ENCODE measurements at places on chromosomes 16 and 17.
A peak's percentile ranks its signal among the peaks of the same experiment; 100 is the strongest.

DNA sequence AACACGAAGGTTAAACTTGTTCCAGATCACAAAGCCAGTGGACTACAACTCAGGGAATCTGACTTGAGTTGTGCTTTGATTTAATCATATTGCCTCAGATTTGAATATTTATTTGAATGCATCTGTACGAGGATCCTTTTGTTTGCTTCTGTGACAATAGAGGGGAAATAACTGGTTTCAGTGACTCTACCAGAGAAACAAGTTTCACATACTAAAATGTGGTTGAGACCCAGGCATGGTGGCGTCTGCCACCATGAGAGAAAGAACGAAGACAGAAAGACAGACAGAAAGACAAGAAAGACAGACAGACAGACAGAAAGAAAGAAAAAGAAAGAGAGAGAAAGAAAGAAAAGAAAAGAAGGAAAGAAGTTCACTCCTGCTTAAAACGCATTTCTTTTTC lies 24.0 kb downstream of the YWHAE start:
- DNase-seq: no peak

DNA sequence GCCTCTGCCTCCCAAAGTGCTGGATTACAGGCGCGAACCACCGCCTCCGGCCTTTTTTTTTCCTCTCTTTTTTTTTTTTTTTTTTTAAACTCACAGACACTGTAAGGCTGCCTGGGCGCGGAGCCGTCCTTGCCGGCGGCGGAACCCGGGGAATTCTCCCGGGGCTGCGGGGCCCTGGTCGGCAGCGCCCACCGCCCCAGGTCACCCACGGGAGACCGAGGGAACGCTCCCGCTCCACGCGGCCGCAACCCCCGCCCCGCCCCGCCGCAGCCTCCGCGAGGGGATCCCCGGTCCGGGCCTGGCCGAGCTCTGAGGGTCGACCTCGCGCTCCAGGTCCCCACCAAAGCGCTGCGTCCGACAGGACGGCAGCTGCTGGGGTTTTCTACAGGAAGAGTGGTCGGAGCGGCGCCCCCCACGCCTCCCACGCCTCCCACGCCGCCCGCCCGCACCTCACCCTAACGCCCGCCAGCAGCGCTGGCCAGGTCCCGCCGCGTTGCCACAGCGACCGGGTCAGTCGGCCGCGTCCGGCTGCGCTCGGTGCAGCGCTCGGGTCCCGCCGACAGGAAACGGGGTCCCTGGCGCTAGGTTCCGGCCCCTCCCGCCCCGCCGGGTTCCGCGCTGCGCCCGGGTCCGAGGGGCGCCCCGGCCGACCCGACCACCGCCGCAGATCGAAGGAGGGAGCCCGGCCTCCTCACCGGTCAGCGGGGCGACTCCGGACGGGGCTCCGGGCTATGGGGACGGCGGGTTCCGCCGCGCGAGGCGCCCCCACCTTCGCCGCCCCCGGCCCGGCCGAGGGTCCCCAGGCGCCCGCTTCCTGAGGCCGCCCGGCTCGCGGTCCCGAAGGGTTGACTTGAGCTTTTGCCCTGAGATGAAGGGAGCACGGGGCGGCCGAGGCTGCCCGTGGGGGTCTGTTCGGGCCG lies at the start of gene CCDC57:
TSS of gene CCDC57 (minus strand) at position 512 of the 920 bp plus-strand sequence. CDS start 10,898 bp downstream, outside the sequence.
- peak; percentile 27 for DNase-seq

DNA sequence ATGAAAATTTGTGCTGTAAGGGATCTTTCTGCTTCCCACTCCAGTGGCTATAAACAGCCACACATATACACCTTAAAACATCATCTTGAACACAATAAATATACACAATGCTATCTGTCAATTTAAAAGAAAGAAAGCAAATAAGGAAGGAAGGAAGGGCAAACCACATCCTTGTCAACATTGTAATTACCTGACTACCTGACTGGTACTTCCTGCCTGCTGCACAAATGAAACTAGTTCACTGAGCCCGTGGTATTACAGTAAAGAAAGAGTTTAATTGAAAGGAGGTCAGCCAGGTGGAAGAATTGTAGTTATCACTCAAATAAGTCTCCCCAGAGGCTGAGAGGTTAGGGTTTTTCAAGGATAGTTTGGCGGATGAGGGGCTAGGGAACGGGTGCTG lies 344.4 kb upstream of the ASIC2 start:
- no peak for DNase-seq

GRCh38 chr16:80752541-80752940 lies 51.9 kb downstream of the CDYL2 start:
- DNase-seq: no peak

DNA sequence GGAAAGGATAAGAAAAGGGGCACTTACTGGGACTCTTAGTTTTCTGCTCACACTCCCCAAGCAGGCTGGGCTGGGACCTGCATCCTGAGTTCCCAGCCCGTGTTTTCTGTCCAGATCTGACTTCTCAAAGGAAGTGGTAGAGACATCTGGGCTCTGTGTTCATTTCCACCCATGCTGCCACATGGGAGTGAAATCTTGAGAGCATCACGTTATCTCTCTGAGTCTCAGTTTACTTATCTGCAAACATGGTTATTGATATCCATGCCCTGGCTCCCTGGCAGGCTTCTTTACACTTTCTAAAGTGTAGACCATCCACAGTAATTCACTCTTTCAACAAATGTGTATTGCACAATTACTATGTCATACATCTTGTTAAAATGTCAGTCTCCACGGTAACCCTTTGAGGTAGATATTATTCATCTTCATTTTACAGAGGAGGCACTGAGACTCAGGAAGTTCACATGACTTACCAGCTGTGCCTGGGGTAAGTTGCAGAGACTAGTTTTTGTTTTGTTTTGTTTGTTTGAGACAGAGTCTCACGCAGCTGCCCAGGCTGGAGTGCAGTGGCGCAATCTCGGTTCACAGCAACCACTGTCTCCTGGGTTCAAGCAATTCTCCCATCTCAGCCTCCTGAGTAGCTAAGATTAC lies 3.4 kb downstream of the ZNF688 start:
- no peak for DNase-seq

GRCh38 chr17:50051082-50051576 lies 4.8 kb upstream of the ITGA3 start:
- DNase-seq: no peak

- DNase-seq: no peak
These were observed 21.9 kb upstream of the CAPN15 start for GRCh38 chr16:505479-506245.

DNA sequence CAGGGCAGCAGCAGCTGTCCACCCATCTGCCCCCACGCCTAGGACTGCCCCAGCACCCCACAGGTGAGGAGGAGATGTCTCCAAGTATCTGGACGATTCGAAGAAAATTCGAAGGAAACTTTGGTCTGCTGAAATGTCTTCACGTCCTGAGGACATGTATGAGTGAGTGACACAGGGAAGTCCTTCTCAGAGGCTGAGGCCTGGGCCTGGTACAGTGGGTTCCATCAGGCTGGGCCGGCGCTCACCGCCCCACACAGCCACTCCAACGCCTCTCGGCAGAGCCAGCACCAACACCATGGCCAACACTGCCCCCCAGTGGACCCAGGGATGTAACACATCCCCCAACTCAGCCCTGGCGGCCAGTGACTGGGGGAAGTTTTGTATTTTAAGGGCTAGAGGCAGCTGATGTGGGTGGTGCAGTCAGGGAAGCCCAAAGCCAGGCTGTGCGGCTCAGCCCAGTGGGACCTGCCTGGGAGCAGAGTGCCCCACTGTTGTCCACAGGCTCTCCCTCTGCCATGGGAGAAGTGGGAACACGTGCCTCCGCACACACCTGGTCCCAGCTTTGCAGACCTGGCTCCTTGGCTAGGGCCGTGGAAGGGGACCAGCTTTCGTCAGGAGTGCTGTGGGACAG lies 55.8 kb upstream of the FASN start:
- DNase-seq: peak; percentile 31

GRCh38 chr16:68077866-68078700 lies 7.1 kb upstream of the NFATC3 start:
- DNase-seq: no peak

DNA sequence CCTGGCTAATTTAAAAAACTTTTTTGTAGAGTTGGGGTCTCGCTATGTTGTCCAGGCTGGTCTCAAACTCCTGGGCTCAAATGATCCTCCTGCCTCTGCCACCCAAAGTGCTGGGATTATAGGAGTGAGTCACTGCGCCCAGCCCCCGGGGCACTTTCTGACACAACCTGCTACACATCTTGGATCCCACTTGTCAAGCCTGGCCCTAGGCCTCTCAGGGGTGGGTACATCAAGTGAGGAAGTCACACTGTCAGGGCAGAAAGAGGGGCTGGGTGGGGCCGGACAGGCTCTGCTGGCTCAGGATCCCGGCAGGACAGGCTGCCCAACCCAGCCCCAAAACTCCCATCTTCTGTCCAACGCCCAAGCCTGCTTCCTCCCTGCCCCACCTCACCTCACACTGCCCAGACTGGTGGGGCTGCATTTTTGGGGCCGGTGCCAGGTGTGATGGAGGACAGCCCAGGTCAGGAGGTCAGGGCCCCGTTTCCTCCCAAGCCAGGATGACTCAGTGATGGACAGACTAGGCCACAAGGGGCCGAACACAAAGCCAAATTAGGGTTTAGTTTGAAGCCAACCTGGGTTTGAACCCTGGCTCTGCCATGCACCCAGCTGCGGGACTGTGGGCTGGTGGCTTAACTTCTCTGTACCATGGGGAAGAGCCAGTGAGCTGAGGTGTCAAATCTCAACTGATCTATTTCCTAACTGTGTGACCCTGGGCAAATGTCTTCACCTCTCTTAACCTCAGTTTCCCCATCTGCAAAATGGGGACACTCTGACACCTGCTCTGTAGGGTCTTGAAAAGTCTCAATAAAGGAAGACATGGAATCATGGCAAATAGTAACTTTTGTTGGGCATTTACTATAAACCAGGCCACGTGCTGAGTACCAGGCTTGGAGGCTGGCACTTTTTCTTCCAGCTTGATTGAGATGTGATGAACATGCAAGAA lies 8.9 kb upstream of the PPL start:
- no peak for DNase-seq

DNA sequence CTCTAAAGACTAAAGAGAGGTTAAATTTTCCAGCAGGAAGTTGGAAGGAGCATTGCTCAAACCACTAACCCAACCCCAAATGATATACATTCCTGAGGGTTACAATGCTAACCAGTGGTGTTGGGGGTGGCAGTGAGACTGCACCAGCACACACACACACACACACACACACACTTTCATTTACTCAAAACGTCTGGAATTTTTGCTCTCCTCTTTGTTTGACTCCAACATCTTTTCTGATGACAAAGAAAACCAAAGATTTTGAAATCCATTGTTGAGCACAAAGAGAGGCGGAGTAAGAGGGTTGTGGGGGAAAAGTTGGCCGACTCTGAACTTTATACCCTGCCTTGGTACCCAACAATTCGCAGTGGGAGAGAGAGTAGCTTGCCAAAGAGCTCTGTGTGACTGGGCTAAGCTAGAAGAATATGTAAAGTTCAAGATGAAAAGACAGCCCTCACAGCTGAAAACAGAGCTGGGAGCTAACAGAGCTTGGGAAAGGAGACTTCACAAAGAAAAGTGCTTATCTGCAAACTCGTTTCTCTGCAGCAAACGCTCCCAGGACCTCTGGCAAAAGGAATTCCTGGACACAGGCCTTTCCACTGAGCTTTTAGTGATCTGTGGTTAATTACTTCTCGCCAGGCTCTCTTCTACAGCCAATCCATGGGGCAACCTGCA lies 426.0 kb upstream of the CDH11 start:
- no peak for DNase-seq

- DNase-seq: no peak
These were observed 18.5 kb upstream of the SLC35G3 start for GRCh38 chr17:35212668-35213067.

GRCh38 chr16:2471016-2471652 lies at the start of gene NTN3:
TSS of gene NTN3 (plus strand) at chr16:2471297. CDS start at chr16:2471702, 405 bp downstream.
- no peak for DNase-seq

- DNase-seq: no peak
These were observed 57.7 kb upstream of the NLK start for GRCh38 chr17:27984816-27985215.

GRCh38 chr17:1186214-1186820 lies 6.5 kb upstream of the ABR start:
- no peak for DNase-seq

DNA sequence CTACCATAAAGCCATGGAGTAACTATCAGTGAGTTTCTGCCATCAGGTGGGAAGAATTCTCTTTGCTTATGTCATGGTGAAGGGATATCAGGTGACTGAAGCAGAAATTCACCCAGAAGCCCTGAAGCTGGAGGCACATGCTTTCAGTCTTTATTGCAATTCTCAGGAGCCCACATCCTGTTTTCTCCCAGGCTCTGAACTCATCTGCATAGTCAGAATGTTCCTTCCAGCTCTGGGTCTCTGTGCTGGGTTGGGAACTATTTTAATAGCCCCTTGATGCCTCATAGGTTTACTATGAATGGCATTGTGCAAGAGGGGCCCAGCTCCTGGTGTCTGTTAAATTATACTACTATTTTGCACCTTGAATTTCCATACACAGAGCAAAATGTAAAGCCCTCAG lies 198.4 kb upstream of the SOX9 start:
- DNase-seq: no peak

- no peak for DNase-seq
These were observed 10.6 kb downstream of the RSPRY1 start for GRCh38 chr16:57196753-57197152.

GRCh38 chr17:50848039-50848438 lies 12.7 kb downstream of the WFIKKN2 start:
- no peak for DNase-seq

- DNase-seq: no peak
These were observed 202.0 kb downstream of the C16orf78 start for GRCh38 chr16:49575346-49576172.
